ENCODE measurements at places on chromosomes 2 and 18. TPM values are rescaled to one million over a fixed set of nuclear protein-coding genes. Genes with fewer than 3 reads are reported as not detected.

The MROH2A gene
- not detected for polyA plus RNA-seq

The ARHGAP25 gene
- polyA plus RNA-seq: 2.0 TPM

The C2orf66 gene
- polyA plus RNA-seq: not detected

The GAL3ST2 gene
- not detected for polyA plus RNA-seq

The RGPD4 gene
- not detected for polyA plus RNA-seq

The RPL31 gene
- 3,213 TPM for polyA plus RNA-seq

The ATOH8 gene
- 0.11 TPM for polyA plus RNA-seq

The REG1B gene
- not detected for polyA plus RNA-seq

The FZD7 gene
- polyA plus RNA-seq: 188 TPM

The CCDC68 gene
- polyA plus RNA-seq: 2.0 TPM

The TCF23 gene
- polyA plus RNA-seq: not detected

The OTOS gene
- polyA plus RNA-seq: 0.40 TPM

The SERPINB10 gene
- polyA plus RNA-seq: not detected

The SERPINB13 gene
- polyA plus RNA-seq: not detected

The AQP4 gene
- polyA plus RNA-seq: 1.1 TPM

The CFAP65 gene
- polyA plus RNA-seq: 0.37 TPM
